ENCODE measurements at places on chromosomes 4 and X.
A peak's percentile ranks its signal among the peaks of the same experiment; 100 is the strongest.

GRCh38 chr4:122914292-122914904 is 8.0 kb downstream of the NUDT6 start:
- DNase-seq, result peak; percentile 23

GRCh38 chr4:138222046-138222445 is 20.1 kb downstream of the SLC7A11 start:
- no peak for DNase-seq

DNA sequence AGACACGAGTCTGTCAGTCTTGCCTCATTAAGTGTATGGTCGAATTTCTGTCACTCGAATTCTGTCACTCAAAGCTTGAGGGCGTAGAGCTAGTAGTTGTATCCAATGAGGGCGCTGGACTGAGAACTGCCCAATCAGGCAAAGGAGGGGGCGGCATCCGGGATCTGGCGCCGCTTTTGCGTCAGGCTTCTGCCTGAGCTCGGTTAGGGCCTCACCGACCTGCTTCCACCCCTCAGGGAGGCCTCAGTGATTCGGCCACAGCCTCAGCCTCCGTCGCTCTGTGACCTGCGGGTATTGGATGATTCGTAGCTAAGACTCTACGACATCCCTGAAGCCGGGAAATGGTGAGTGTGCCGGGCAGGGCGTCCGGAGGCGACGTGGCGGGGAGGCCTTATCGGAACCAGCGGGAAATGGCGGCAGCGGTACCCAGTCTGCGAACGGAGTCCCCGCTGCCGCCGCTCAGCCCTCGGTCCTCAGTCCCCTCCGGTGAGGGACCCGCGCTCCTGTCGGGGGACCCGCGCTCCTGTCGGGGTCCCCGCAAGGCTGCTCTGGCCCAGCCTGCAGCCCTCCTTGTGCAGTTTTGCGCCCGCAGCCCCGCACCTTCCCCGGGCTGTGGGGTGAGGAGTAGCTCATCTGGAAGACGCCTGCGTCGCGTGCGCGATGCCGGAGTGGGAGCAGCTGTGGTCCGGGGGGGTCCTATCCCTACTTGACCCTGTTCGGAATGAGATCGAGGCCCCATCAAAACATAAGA is 88.3 kb downstream of the ZNF718 start:
- no peak for DNase-seq

- DNase-seq, result no peak
Measured at GRCh38 chrX:70434914-70435586, 9.6 kb upstream of the DLG3 start.

DNA sequence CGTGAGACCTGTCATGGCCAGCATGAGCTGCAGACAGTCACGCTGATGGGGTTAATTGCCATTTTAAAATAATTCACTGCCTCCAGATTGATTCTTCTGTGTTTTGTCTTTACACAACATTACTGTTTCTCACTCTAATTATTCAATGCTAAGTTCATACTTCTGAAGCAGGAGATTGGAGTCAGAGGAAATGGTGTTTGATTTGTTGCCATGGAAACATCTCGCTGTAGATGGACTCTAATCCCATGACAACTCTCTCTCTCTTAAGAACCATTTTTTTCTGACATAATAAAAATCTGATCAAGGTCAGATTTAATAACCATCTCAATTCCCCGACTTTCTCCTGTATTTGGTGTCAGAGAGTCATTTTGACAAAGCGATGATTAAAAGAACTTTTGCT is 209.0 kb downstream of the IDS start:
- no peak for DNase-seq

GRCh38 chr4:92060333-92060732 is 243.4 kb upstream of the GRID2 start:
- no peak for DNase-seq

GRCh38 chrX:152927858-152928760 is 30.2 kb downstream of the ZNF185 start:
- DNase-seq, result no peak

DNA sequence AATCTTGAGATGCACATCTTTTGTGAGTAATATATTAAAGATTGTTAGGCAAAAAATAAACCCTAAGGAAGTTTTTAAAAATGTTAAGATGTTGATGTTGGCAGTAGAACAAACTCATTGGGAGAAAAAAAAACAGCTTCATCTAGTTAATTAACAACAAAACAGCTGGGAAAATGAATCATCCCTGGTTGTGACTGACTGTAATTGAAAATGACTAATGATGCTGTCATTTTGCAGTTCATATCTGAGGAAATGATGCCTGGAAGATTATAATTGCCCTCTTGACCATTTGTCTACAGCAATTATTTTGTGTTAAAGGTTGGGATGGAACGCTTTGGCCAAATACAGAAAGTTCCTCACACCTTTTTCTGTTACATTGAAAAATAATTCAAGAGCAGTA is 760.4 kb upstream of the FTHL17 start:
- DNase-seq, result no peak

- no peak for DNase-seq
Measured at GRCh38 chr4:175562542-175562941, 249.5 kb downstream of the GPM6A start.

- no peak for DNase-seq
Measured at GRCh38 chr4:113636877-113637276, 124.7 kb downstream of the CAMK2D start.

DNA sequence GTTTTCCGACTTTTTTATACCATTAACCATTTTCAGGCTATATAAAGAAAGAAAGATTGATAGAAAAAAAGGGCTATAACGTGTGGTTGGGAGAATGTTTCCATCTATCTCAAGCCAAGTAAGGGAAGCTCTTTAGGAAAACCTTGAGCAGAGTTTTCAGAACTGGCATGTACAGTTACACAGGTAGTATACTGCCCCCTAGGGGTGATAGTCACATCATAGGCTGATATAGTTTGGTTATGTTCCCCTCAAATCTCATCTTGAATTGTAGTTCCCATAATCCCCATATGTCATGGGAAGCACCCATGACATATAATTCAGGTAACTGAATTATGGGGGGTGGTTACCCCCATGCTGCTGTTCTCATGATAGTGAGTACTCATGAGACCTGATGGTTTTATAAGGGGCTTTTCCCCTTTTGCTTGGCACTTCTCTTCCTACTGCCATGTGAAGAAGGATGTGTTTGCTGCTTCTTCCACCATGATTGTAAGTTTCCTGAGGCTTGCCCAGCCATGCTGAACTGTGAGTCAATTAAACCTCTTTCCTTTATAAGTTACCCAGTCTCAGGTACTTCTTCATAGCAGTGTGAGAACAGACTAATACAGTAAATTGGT is 186.8 kb downstream of the TMA16 start:
- DNase-seq, result peak; percentile 64
